ENCODE measurements at places on chromosomes 6 and 20.

DNA sequence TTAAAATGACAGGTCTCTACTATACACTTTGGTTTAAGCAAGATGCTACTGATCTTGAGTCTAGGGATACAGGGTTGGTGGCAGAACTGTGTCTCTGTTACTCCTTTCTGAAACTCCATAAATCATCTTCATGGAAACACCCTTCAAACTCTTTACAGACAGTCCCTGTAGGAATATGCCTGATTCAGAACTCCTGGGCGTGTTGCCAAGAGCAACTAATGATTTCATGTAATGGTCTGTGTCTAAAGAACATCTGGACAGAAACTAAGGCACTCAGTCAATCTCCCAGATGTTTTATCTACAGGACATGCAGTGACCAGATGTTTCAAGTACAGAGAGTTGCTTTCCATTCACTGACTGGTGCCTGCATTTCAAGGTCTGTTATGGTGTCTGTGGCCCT, 464.4 kb upstream of the CHD6 start:
- DNase-seq: no peak

DNA sequence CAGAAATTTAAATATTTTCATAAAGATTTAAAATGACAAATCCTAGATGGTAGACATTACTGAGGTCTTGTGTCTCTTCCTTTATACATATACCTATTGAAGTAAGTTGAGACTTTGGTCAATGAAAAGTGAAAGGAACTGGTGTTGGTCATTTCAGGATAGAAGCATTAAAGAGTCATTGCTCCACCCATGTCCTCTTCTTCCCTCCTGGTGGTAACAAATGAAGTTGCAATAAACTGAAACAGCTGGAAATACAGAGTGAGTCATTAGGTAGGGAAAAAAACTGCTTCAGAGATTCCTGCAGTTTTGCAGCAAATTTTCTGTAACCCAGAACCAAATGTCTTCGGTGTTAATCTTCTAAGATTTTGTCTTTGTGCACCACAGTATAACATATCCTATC, 448.0 kb downstream of the EYS start:
- no peak for DNase-seq

GRCh38 chr6:44920952-44921491, 407.1 kb upstream of the RUNX2 start:
- no peak for DNase-seq

DNA sequence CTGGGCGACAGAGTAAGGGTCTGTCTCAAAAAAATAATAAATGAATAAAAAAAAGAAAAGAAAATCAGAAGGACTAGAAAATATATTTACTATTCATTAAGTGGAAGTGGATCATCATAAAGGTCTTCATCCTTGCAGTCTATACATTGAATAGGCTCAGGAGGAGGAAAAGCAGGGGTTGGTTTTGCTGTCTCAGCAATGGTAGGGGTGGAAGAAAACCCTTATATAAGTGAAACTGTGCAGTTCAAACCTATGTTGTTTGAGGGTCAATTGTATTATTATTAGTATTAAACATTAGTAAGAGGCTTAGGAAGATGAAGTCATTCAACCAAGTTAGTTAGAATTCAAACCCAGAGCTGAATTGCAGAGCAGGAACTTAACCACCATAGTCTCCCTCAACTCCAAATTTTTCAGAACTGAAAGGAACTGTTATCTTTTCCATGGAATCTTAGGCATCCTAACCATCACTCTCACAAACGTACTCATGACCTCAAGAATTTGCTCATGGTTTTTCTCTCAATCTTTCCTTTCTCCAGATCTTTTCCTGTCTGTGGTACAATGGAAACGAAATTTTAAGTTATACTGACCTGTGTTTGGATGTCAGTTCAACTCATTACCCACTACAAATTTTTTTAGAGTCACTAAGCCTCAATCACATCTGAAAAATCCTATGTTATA, 7.7 kb upstream of the SMIM13 start:
- no peak for DNase-seq

DNA sequence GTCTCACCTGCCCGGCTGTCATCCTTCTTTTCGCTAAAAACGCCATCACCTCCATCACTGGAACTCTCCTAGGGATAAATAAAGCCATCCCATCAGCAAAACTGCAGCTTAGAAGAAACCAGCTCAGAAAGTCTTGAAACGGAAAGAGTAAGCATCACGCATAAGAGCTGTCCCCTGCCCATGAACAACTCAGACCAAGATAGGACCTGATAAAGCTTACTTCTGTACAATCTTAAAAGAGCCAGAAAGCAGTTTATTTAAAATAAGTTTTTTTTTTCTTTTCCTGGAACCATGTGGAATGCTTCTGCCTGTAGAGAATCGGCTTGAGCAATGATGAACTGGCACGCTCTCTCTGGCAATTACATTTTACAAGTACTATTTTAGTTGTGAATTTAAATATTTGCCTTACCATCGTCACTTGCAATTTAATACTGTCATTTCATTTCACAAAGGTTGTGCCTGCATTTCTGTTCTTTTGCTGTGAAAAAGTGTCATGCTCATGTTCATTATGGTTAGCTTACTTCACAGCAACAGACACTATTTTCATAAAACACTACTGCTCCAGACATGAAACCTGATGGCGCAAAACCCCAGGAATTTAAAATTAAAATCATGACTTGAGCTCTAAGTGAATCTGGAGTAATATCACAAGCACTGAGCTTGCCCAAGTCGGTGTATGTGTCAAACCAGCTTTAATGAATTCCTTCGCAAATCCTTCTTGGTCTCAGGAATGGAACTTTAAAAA, 59.6 kb upstream of the EMILIN3 start:
- DNase-seq: no peak

GRCh38 chr20:52191916-52192718, 538 bp upstream of the ZFP64 start:
- DNase-seq: no peak

GRCh38 chr6:10084111-10084986, 330.5 kb downstream of the TFAP2A start:
- DNase-seq: no peak

DNA sequence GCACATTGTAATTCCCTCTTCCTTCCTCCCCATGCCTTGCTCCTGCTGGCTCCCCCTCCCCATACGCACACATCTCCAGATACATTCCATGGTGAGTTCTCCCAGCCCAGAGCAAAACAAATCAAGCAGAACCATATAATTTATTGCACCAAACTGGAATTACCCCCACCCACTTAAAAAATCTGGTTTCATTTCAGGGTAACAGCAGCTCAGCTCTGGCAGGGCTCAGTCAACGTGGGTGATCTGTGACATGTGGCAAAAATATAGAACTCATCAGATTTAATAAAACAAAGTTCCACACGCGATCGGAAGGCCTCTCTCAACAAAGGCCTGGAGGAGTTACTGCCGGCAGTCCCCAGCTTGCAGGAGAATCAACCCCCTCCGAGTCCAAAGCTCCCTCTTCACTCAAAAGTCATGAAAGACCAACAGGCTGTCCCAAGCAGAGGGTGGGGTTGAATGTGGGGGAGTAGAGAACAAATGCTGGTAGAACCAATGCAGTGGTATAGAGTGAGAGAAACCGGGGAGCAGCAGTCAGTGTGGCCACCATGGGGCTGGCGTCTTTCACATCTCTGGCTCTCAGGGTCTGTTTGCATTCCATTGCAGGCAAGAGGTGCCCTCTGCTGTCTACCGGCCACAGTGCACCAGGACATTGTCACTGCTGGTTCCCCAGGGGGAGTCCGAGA, 323.3 kb upstream of the NT5E start:
- DNase-seq: no peak

DNA sequence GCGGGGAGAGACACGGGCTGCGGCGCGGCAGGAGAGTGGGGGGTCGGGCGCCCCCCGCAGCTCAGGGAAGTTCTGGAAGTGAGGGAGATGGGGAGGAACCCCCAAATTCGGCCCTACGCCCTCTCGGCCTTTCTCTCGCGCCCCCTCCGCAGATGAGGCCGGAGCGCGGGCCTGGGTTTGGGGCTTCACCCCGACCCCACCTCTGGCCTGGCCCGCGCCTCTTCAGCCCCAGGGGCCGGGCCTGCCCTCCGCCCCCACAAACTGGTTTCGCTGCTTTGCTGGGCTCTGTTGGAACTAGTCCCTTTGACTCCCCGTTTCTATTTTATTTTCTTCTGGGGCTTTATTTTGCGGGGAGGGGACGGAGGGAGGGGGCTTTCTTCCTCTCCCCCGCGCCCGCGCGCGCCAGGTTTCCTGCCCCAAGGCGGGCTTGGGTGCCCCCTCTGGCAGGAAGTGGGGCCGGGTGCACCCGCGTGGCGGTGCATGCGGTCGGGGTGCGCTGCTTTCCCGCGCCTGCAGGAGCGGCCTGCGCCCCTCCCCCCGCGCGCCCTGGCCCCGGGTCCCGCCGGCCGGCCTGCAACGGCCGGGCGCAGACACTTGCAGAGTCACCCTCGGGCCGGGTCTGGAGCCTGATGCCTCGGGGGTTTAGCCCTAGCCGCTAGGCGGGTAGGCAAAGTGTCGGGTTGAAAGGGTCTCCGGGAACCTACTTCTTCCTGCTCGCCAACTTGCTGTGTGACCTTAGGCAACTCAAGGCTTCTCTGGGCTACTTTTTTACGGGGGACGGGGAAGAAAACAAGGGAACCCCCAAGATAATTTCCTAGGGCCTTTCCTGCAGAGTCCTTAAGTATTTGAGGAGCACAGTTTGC, 1.3 kb downstream of the HMGA1 start:
- DNase-seq: no peak

GRCh38 chr6:167712731-167713475, 113.8 kb upstream of the AFDN start:
- no peak for DNase-seq

- DNase-seq: no peak
Measured at GRCh38 chr6:147255948-147256674, 51.9 kb downstream of the STXBP5 start.

- no peak for DNase-seq
Measured at GRCh38 chr6:57329933-57330332, 12.5 kb downstream of the PRIM2 start.

DNA sequence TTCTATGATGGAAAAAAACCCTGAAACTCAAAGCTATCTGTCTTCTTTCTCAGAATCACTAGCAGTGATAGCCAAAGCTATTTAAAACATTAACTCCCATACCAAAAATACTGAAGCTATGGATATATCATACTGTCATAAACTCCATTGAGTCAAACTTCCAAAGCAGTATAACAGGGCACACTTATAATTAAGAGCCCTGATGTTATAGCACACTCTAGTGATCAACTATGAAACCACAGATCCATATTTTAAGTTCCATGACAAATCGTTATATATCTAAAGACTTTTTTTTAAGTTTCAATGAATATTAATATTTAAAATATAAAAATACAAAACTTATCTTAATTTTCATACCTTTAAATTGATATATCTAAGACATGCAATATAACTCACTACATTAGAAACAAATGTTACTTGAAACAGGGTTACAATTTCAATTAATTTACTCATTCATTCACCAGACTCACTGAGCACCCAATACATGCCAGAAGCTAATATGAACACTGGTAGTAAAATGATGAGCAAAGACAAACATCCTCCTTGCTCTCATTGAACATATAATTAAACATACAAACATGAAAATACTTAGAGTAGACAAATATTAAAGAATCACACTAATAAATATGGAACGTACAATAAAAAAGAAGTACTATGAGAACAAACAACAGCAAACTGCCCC, 69.3 kb downstream of the IBTK start:
- DNase-seq: no peak

- DNase-seq: no peak
Measured at GRCh38 chr6:123715006-123715863, 78.5 kb upstream of the TRDN start.

GRCh38 chr6:31528307-31528777, 420 bp upstream of the MCCD1 start:
- DNase-seq: no peak

DNA sequence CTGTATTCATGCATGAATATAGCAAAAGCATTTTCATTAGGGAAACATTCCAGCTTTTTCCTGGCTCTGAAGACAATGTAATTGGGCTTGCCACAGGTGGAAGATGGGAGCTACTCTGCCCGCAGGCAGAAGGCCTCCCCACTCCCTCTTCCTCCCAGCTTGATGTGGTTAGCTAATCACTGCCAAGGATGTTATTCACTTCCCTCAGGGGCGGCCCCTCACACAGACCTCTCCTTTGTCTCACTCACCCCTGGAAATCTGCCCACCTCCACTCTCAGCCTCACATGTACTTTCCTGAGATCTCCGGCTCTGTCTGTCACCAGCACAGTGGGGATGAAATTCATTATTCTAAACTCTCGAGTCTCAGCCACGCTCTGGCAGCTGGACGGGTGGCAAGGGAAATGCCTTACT, 100.7 kb downstream of the ANKRD60 start:
- no peak for DNase-seq

DNA sequence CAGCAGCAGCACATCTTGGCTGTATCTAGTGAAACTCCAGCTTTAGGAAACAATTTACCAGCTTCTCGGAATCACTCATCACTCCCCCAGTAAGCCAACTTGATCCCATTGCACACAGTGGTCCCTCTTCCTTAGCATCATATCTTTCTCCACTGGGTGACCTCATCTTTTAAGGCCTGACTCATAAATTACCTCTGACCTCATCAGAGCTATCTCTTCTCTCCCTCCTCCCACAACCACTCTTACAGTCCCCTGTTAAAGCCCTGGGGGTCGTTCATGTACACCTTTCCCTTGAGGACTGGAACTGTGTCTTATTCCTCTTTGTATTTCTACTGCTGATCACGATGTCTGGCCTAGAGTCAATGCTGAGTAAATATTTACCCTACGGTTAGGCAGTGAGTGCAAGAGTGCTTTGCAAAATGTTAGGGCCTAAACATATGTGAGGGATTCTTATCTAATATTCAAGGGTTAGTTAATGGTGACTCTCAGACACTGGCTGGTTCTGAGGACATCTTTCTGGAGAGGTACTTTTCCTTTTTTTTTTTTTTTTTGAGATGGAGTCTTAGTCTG, 187.2 kb downstream of the LRFN2 start:
- DNase-seq: no peak

- no peak for DNase-seq
Measured at GRCh38 chr6:56329271-56330050, 82.1 kb upstream of the COL21A1 start.

DNA sequence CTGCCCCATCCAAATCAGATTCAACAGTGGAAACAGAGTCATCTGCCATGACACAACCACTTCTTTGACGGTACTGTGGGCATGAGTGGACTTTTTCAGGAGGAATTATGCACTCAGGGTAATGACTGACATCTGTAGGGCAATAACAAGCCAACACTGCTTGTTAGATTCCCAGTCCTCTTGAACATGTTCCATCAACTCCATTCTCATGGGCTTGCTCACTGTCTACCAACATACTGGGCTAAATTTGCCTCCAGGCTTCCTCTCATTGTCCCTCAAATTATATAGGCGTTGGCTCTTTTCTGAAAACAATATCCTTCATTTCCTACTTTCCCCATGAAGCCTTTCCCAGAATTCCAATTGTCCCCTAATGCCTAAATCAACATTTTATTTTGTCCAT, 43.1 kb downstream of the ANKEF1 start:
- no peak for DNase-seq

DNA sequence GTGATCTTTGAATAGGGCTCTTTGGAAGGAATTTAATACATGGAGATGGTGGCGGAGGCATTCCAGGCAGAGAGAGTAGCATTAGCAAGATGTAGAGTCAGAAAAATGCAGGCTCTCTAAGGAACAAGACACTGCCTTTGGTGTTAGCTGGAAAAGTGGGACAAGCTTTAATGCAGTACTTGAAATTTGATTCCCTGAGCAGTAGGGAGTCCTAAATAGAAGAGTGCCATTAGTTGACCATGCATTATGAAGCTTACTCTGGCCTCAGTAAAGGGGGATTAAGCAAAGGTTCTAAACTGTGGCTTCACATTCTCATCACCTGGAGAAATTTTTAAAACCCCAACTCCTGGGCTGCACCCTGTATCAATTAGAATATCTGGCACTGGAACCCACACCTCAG, 494.8 kb upstream of the SOX4 start:
- no peak for DNase-seq

- no peak for DNase-seq
Measured at GRCh38 chr6:12410946-12411345, 120.8 kb downstream of the EDN1 start.
